Naive thymus-derived CD8-positive, alpha-beta T cell (primary cell): ENCODE measurements at places on chromosomes 2 and 18. TPM values are rescaled to one million over a fixed set of nuclear protein-coding genes. Genes with fewer than 3 reads are reported as not detected.

CRIM1 gene
- total RNA-seq, result 0.88 TPM

IL36RN gene
- not detected for total RNA-seq

FAM210A gene
- 12.1 TPM for total RNA-seq

TTC32 gene
- total RNA-seq, result 65.7 TPM

- no peaks in the 10 kb centered on the region for H3K27me3 ChIP-seq
- H3K4me3 ChIP-seq, result no peak overlapping the region
- no peaks in the 10 kb centered on the region for H3K4me1 ChIP-seq
- H3K36me3 ChIP-seq, result no peaks in the 10 kb centered on the region
These were observed 12.5 kb upstream of the SLC38A11 start for GRCh38 chr2:164967781-164968228.

- peaks cover 19% of the 10 kb centered on the region for H3K36me3 ChIP-seq
- H3K27me3 ChIP-seq, result no peaks in the 10 kb centered on the region
- DNase-seq, result no peak
- no peak overlapping the region for H3K4me3 ChIP-seq
- H3K4me1 ChIP-seq, result no peaks in the 10 kb centered on the region
- no peak overlapping the region for H3K27ac ChIP-seq
These were observed 59.1 kb upstream of the PSME4 start for GRCh38 chr2:54029721-54030395.

GRCh38 chr18:10128921-10129501, 215.2 kb downstream of the VAPA start:
- peaks cover 9% of the 10 kb centered on the region for H3K27me3 ChIP-seq
- H3K4me3 ChIP-seq, result no peak overlapping the region
- no peaks in the 10 kb centered on the region for H3K4me1 ChIP-seq

DNA sequence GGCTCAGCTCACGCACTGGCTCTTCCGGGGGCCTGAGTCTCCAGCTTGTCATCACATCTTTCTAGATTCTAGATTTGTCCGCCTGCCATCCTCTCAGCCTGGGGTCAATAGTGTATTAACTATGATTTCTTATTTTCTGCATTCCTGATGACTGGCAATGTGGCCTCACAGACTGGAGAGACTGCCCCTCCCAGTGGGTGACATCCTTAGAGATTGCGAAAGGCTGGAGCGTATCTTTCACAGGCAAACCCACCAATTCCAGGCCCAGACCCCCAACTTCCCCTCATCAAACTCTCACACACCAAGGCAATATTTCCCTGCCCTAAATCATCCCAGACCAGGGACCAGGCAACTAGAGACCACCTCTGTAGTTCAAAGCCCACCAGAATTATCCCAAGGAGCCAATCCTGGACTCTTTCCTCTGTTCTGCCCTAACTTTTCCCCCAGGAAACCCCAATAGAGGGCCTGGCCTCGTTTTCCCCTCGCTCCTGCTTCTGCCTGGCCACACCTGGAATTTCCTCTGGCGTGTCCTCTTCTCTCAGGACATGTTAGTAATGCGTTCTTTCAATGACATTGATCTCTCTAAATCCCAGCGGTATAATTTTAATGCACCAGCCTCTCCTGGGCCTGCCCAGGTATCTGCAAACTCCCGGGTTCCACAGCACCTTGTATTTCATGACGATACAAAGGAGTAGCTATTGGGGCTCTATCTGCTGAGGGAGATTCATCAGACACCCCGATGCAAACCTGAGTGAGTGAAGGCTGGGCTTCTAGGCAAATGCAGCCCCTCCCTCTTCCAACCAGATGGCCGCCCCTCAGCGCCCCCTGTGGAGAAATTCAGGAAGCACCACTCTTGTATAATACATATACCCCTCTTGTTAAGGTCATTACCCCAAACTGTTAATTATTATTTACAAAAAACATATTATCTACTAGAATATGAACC, 2.4 kb upstream of the KCNF1 start:
- H3K27ac ChIP-seq, result no peak overlapping the region
- H3K4me3 ChIP-seq, result no peak overlapping the region
- peaks cover 30% of the 10 kb centered on the region for H3K27me3 ChIP-seq

GRCh38 chr2:106990297-106990696, 104.3 kb upstream of the ST6GAL2 start:
- H3K36me3 ChIP-seq, result no peaks in the 10 kb centered on the region
- no peak for DNase-seq
- no peaks in the 10 kb centered on the region for H3K27me3 ChIP-seq
- H3K27ac ChIP-seq, result no peak overlapping the region
- no peaks in the 10 kb centered on the region for H3K4me1 ChIP-seq
- H3K4me3 ChIP-seq, result no peak overlapping the region

GRCh38 chr18:26309281-26309680, 83.0 kb downstream of the TAF4B start:
- no peak for DNase-seq
- no peak overlapping the region for H3K4me3 ChIP-seq
- peaks cover 3% of the 10 kb centered on the region for H3K4me1 ChIP-seq
- H3K27me3 ChIP-seq, result no peaks in the 10 kb centered on the region
- no peak overlapping the region for H3K27ac ChIP-seq
- no peaks in the 10 kb centered on the region for H3K36me3 ChIP-seq

DNA sequence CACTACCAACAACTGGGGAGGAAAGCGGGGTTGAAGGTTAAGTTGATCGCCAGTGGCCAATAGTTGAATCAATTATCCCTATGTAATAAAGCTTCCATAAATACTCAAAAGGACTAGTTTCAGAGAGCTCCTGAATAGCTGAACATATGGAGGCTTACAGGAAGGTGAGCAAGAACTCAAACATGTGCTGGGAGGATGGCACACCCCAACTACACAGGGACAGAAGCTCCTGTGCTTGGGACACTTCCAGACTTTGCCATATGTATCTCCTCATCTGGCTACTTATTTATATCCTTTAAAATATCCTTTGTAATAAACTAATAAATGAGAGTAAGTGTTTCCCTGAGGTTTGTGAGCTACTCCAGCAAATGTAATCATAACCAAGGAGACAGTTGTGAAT, 115.7 kb downstream of the HNMT start:
- no peak for DNase-seq
- no peaks in the 10 kb centered on the region for H3K36me3 ChIP-seq
- H3K27me3 ChIP-seq, result no peaks in the 10 kb centered on the region
- no peak overlapping the region for H3K4me3 ChIP-seq

- peak overlapping the region; percentile 20 for H3K27ac ChIP-seq
- no peak for DNase-seq
- no peaks in the 10 kb centered on the region for H3K36me3 ChIP-seq
- no peaks in the 10 kb centered on the region for H3K4me1 ChIP-seq
These were observed 82.3 kb downstream of the PXDN start for GRCh38 chr2:1661891-1662605.

- H3K36me3 ChIP-seq, result no peaks in the 10 kb centered on the region
- H3K4me3 ChIP-seq, result no peak overlapping the region
- no peaks in the 10 kb centered on the region for H3K4me1 ChIP-seq
These were observed 123.6 kb upstream of the SMIM21 start for GRCh38 chr18:75551071-75551470.

GRCh38 chr2:120278901-120279300, 26.2 kb downstream of the RALB start:
- peaks cover 5% of the 10 kb centered on the region for H3K4me1 ChIP-seq
- peaks cover 27% of the 10 kb centered on the region for H3K36me3 ChIP-seq
- no peak for DNase-seq
- H3K27me3 ChIP-seq, result no peaks in the 10 kb centered on the region
- H3K27ac ChIP-seq, result no peak overlapping the region
- H3K4me3 ChIP-seq, result no peak overlapping the region

DNA sequence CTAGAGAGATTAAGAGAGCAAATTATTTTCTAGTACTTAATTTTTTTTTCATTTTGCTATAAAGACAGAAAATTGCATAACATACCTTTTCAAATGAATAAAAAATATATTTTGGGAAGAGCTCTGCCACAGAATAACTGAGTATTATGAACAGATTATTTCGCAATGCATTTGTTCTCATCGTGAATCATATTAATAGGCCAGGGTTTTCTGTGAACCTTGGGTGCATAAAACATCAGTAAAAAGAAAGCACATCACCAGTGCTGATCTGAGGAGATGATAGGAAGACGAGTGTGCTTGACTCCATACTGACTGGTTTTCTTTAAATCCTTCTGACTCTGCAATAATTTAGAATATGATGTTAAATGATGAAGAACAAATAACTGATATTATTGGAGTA, 409.1 kb downstream of the CPS1 start:
- H3K27ac ChIP-seq, result no peak overlapping the region
- H3K4me3 ChIP-seq, result no peak overlapping the region
- no peaks in the 10 kb centered on the region for H3K4me1 ChIP-seq
- DNase-seq, result no peak
- no peaks in the 10 kb centered on the region for H3K27me3 ChIP-seq
